Stimulated activated CD4-positive, alpha-beta T cell treated with anti-CD3 and anti-CD28 coated beads, Interleukin-1b, Interleukin-23, amount 100 ng/mL, for 1 hour (primary cell): ENCODE measurements at places on chromosomes 3 and 15.

GRCh38 chr15:58451826-58452225, 20.0 kb downstream of the LIPC start:
- DNase-seq: no peak

- no peak for DNase-seq
These were observed 37.7 kb downstream of the LRIG1 start for GRCh38 chr3:66463054-66463631.

DNA sequence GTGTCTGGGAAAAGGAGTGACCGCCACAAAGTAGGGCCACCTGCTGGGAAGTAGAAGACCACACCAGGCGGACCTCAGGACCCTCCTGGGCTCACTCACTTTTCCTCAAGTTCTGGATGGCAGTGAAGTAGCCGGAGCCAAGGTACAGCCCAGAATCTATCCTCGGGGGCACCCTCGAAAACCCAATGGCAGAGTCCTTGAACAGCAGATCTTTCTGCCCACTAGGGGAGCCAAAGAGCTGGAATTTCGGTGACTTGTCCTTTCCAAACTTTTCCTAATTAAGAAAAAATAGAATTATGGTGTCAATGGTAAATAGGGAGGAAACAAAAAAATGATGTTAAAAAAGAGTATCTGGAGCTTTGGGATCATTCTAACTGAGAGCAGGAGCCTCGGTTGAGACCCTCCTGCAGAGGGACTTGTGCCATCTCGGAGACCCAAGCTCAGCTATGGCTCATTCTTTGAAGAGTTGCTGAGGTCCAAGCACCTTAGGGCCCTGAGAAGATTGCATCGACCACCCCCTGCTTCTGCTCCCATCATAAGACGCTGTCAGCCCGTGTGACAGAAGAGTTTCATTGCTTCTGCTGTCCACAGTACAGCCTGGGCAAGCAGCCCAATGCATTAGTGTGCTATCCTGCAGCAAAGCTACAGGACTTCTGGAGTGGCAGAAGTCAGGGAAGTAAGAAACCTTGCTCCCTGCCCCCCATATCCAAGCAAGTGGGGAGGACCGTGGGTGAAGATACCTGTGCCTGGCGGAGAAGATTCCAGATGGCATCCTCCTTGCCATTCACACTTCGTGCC, 14.8 kb downstream of the LTF start:
- no peak for DNase-seq

- no peak for DNase-seq
These were observed 120.0 kb upstream of the CTDSPL start for GRCh38 chr3:37741644-37742043.

DNA sequence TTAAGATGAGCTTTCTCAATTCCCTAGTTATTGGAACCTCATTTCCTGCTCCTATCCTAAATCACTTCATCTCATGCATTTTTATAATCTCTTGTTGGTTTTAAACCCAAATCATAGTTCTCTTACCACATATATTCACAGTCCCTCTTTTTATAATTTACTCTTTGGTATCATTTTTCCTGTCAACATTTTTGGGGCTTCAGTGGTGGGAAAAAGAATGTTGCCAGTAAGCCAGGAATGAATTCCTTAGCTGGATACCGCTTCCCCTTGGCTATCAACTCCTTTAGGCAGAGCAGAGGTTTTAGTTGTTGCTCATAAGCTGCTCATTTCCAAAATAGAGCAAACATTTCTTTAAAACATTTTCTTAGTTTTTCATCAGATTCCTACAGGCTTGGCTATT, 112.3 kb downstream of the GALK2 start:
- DNase-seq: no peak

GRCh38 chr3:119238363-119238762, 2.3 kb downstream of the B4GALT4 start:
- no peak for DNase-seq

GRCh38 chr3:140258222-140258724, 323.3 kb downstream of the CLSTN2 start:
- no peak for DNase-seq

GRCh38 chr15:81939604-81940440, 106.0 kb downstream of the MEX3B start:
- no peak for DNase-seq

- DNase-seq: no peak
These were observed at the start of gene SUSD5 for GRCh38 chr3:33218446-33219174. Gene SUSD5, minus strand, starts transcription at chr3:33218810. Its CDS starts 13 bp downstream, at chr3:33218797.
